ENCODE measurements at places on chromosomes 13 and 19.

DNA sequence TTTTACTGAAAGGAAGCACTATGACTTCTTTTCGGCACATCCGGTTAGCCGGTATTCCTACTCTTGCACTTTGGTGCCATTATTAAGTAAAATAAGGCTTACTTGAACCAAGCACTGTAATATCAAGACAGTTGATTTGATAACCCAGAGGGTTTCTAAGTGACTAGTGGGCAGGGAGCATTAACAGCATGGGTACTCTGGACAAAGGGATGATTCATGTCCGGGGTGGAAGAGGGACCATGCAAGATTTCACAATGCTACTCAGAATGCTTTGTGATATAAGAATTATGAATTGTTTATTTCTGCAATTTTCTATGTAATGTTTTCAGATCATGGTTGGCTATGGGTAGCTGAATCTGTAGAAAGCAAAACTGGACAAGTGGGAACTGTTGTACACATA, 282.1 kb downstream of the TDRD3 start:
- no peak for DNase-seq

DNA sequence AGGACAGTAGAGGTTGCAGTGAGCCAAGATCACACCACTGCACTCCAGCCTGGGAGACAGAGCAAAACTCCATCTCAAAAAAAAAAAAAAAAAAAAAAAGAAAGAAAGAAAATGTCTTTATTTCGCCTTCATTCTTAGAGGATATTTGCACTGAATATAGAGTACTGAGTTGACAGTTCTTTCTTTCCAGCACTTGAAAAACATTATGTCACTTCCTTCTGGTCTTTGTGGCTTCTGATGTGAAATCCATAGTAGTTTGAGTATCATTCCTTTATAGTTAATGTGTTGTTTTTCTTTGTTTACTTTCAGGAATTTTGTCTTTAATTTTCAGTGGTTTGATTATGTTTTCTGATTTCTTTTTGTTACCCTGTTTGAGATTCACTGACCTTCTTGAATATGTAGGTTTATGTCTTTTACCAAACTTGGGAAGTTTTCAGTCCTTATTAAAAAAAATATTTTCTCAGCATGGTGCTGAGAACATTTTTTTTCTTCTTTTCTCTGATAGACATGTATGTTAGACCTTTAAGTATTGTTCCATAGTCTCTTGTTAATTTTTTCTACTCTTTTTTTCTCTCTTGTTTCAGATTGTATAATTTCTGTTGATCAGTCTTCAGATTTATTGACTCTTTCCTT, 50.1 kb downstream of the PCCA start:
- no peak for DNase-seq

GRCh38 chr13:41058295-41059070, 2.8 kb upstream of the WBP4 start:
- DNase-seq: no peak

DNA sequence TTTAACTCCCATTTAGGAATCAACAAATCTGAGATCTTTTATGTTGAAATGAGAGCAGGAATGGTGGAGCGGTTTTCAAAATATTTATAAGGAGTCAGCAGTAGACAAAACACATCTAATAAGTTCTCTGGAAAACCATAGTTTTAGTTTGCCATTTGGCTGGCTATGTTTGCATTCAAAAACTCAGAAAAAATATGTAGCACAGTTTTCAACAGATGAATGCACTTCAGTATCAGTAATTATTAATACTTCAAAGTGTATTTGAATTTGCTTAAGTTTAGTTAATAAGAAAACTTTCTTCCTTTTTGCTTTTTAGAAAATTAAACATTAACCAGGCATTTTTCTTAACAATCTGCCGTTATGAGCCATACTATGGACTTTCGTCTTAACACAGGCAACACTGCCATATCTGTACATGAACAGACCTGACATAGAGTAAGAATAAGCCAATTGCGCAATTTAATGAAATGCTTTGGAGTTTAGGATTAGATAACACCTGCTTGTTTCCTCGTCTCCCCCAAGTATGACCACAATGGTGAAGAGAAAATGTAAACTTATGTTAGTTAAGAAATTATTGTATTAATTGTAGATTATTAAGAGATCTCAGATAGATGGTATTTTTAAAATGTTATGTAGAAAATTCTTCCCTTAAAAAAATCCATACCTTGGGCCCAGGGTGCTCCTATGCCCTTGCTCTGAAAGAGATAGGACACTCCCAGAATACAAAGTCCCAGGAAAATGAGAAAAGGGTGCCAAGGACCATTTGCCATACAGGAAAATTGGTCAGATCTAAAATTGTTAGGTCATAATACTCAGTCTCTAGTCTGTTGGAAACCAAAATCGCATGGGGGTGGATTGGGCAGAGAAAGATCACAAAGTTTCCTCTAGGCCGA, 552.3 kb upstream of the ARGLU1 start:
- no peak for DNase-seq

DNA sequence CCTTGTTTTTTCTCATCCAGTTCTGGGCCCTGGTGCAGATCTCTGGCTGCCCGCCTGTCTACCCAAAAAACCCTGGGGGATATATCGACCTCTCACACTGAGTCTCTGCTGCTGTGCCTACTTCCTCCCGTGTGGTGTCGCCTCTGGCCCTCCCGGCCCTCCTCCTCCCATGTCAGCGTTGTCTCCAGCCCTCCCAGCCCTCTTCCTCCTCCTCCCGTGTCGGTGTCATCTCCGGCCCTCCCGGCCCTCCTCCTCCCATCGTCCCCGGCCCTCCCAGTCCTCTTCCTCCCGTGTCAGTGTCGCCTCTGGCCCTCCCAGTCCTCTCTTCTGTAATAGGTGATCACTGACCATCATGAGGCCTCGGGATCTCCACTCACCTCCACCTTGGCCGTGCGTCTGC, 81.8 kb downstream of the GPR12 start:
- no peak for DNase-seq

DNA sequence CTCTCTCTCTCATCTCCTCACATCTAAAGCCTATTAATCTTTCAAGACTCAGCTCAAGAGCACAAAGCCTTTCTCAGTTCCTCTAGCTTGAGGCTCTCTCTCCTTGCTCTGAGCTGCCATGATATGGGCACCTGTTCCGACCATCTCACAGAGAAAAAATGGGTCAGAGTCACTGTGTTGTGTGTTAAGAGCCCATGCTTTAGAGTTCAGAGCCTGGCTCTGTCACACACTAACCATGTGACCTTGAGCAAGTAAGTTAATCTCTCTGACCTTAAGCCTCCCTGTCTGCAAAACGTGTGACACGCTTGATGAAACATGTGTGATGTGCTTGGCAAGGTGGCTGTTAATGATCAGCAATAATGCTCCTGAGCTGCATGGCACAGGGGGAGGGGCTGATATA, 245.2 kb downstream of the DLEU7 start:
- DNase-seq: no peak

DNA sequence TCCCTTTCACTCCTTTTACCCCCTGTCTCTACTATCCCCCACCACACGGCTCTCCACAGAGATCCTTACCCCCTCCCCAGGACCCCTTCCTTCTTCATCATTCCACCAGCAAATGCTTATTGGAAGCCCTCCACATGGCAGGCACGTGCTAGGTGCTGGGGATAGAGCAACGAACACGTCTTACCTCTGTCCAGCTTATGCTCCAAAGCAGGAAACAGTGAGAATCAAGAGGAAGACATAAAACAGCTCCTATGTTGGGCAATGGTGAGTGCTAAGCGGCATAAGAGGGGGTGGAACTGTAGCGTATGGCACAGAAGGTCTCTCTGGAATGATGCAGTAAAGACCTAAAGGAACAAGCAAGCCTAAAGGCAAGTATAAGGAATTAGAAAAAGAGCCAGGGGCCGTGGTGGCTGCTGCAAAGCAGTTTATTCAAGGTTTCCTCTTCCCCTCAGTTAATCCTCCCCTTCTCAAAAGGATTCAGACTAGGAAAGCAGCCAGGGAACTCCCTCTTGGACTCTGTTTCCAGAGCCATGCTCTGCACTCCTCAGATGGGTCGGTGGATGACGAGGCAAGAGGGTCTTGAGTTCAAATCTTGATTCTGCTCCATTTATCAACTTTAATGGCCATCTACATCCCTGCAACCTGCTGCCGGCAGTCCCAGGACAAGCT, 289.4 kb downstream of the FOXO1 start:
- DNase-seq: no peak

DNA sequence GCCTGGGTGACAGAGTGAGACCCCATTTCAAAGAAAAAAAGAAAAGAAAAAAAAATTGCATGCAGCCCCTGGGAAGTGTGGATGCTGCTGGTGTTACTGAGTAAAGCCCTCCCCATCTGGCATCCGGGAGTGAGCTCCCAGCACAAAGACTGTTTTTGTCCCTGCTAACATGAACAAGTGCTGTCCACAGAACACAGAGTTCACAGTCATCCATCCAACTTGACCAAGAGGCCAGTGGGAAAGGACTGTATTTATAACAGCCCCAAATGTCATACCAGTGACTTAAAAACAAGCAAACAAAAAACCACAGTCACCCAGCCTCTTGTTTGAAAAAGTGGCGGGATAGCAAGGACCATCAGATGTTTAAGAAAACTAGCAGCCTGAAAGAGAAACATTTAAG, 10.8 kb downstream of the FBXO17 start:
- DNase-seq: no peak

GRCh38 chr13:25469169-25469525, 97.4 kb downstream of the ATP8A2 start:
- DNase-seq: no peak

DNA sequence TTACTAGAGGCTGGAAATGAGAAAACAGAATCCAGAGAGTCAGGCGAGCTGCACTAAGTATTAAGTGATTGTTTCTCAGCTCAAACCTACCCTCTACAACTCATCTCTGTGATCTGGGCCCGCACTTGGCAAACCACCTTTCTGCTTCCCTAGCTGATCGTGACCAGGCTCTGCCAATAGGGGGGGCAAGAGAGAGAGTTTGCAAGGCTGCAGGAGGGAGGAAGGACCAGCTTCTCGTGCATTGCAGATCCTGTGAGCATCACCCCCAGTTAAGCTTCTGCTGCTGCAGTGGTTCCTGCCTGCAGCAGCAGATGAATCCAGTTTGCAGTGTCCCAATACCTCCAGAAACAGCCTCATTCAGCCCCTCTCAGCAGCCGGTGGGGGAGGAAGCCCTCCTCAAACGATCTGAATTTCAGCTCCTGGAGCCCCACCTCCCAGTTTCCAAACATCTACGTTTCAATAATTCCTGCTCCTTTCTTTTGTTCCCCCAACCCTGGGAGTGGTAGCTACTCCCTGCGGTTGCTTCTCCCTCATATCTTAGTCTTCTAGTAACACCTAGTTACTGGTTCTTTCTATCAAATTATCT, 20.0 kb downstream of the XRCC1 start:
- DNase-seq: peak; percentile 80

DNA sequence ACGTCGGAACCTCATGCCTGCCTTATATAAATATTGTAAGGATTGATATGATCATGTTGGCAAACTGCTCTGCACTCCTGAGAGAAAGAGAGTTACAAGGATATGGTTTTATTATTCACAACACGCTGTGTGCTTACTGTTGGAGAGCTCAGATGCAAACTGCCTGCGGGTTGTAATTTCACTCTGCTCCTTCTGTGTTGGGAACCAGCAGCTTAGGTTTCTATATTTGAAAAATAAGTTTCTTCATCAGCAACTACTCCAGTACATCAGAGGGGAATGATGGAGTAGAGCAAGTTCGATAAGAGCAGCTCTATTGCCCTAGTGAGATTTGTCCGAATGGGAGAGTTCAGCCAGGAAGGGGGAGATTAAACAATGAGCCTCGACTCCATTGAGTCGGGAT, 106.9 kb upstream of the UBL3 start:
- DNase-seq: no peak

DNA sequence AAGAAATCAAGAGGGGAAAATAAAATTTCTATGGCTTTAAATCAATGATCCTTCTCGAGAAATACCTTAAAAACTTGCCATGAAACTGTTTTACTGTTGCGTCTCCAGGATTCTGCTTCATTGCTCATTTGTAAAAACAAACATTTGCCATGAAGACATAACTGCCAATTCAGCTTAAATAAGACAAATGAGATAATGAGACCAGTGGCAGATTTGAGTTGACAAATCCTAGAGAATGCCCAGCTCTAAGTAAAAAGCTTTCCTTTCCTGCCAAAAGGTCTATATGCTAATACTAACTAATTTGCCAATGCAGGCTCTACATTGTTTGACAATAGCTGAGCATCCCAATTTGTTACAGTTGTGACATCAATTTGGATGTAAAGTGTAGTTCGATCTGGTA, 400.5 kb upstream of the PCDH9 start:
- DNase-seq: no peak

DNA sequence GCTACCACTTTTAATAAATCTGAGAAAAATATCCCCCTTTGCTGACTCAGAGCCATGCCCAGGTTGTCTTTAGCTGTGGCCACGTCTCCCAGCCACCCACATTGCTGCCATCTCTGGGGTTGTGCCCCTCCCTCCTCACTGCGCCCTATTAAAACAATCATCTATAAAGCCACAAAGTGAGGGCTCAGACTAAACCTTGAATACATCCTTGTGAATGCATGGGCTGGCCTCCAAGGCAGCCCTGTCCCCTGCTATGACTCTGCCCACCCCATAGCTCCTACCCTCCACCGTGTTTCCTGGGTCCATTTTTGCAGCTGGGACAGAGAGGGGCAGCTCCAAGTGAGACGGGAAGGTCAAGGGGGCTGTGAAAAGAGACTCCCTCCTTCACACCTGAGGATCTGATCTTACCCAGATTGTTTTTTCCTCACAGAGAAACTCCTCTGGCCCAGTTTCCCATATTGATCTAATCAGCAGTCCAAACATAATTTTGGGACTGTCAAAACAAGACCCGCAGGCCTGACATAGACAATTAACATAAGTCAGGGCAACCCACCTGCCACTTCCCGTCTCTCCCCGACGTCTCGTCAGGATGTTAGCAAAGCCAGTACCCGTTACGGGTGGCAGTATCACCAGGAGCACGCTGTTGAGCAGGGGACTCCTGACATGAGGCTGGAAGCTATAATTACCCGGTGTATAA, 199.0 kb downstream of the KATNAL1 start:
- no peak for DNase-seq

GRCh38 chr13:59409211-59409610, 754.5 kb downstream of the DIAPH3 start:
- DNase-seq: no peak

- DNase-seq: peak; percentile 54
These were observed 25.8 kb upstream of the MAP3K10 start for GRCh38 chr19:40165362-40165937.

- peak; percentile 4 for DNase-seq
These were observed 23.0 kb downstream of the PAN3 start for GRCh38 chr13:28161370-28161769.
